Activated CD4-positive, alpha-beta T cell treated with anti-CD3 and anti-CD28 coated beads, Interleukin-2, amount 50 U/mL, for 48 hours (primary cell): ENCODE measurements at places on chromosomes 6 and 20.

DNA sequence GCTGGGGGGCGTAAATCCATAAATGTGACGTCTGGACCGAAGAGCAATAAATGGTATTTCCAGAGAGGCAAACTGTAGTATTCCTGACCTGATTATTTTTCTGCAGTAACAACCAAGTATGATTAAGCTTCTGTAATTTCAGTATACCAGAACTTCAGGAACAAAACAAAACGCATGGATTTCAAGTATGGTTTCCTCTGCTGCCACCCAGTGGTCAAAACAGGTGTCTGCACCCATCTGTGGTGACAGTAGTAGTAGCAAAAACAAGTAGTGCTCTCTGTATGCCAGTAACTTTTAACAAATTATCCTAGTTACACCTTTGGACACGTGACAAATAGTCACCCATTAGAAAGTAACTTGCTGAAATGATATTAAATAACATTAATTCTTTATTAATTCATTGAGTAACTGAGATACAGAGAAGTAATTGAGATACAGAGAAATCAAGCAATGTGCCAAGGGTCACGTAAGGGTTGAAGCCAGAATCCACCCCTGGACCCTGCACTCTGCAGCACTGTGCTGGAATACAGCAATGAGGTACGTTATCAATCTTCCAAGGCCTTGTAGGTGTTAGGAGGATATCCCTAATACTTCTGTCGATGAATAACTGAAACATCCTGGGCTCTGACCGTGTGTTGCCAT, 7.9 kb downstream of the CALHM4 start:
- peak; percentile 77 for DNase-seq

DNA sequence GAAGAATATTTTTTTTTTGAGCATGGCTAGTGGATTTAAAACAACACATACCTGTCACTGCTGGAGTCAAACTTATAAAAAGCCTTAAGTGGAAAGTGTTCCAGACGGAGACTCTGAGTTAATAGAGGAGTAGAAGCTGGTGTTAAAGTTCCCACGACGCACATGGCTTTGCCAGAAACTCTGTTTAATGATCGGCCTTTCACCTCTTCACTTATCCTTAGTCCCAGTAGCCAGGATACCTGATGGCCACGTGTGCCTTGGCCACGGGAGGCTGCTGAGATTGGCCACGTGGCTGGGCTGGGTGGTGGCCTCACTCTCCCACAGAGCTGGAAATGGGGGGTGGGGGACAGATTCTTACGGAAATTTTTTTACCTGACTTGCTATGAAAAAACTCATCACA, 333.1 kb downstream of the ZFAND3 start:
- no peak for DNase-seq

DNA sequence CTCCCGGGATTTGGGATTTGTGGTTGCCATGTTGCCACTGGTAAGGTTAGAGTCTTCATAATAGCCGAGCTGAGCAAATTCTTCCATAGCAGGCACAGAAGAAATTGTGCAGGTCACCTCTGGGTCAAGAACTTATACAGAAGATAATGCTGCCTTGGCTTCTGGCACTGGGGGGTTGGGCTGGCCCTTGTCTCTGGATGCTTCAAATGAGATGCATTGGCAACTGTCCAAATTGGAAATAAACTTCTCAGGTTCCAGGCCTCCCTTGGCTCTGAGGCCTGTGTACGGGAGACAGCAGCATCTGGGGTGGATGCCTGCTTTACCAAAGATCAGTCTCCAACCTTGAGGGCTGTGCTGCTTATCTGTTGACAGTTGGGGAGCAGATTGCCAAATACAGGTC, 26.2 kb downstream of the MYO6 start:
- DNase-seq: no peak

DNA sequence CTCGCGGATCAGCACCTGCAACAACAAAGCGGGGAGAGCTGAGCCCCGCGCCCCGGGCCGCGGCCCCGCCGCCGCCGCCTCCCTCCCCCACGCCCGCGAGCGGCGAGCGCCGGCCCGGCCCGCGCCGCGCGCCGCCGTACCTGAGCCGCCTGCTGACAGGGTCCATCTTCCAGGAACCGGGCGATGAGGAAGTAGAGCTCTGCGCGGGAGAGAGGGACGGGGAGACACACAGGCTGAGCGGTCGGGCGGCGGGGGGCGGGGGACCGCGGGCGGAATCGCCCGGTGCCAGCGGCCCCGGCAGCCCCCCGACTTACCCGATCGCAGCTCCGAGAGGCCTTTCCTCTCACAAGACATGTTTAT, 359 bp downstream of the PHIP start:
- peak; percentile 52 for DNase-seq

- DNase-seq: no peak
Measured at GRCh38 chr20:20233041-20233514, 134.8 kb upstream of the INSM1 start.

DNA sequence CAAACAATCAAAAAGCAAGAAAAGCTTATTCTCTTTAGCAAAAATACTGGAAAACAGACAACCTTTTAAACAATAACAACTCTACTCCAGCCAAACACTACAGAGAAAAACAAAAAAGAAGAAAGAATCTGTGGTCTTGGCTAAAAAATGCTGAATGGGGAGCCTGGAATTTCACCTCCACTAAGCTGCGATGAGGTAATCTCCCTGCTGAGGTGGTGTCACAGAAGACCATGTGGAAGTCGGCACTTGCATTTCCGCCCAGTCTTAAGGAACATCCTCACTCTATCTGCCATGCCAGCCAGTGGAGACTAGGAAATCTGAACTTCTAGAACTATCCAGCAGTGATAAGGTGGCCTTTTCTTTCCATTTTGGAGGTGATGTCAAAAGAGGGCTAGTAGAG, 1026.8 kb upstream of the EPHA7 start:
- no peak for DNase-seq

DNA sequence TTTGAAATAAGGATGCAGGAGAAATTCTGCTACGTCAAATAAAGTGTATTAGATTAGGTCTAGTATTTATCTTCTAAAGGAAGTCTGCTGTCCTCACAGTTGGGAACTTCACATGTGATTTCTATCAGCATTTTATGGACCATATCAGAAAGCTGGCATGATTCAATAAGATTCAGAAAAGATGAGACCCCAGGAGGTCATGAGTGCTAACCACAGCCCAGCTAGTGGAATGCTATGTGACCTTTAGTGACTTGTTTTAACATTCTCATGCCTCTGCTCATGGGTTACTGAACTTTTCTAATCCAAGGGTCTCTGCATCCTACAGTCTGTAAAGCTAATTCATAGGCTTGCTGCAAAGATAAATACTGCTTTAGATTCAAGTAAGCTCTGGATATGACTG, 150.1 kb downstream of the GMPR start:
- DNase-seq: no peak

DNA sequence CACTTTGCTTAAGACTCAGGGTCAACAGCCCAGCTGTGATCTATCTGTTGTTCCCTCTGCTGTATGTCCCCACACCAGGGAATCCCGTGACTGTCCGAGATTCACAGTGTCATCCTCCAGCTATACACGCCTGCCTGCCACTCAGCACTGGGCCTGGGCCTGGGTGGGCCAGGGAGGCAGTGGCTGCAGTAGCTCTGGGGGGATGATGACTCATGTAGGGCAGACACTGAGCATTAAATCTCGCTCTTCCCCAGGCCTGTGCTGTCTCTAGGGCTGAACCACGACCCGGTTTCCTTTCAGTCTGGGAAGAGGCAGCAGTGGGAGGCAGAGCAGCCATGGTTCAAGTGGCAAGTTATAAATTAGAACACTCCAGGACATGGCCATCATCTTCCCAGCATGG, 173.9 kb downstream of the LRFN2 start:
- DNase-seq: no peak

GRCh38 chr20:3733119-3733995, 872 bp downstream of the HSPA12B start:
- DNase-seq: no peak

GRCh38 chr20:37331060-37331857, 14.7 kb upstream of the SRC start:
- no peak for DNase-seq

DNA sequence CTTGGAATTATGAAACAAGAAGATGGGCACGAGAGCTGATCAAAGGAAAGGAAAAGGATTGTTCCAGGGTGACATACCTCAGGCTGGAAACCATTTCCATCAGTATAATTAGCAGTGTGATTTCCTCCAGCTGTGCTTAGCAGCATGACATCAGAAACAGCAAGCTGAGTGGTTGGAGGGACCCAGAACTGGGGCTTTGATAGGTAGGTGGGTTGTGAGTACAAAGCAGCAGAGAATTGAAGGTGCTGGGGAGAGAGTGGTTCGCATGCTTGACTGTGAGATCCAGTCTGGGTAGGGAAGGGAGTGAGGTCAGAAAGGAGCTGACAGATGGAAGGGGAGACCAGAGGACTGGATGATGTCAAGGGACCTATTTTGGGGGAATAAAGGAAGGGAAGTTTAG, 90.4 kb downstream of the CD164 start:
- DNase-seq: no peak

GRCh38 chr6:30741789-30742315, 635 bp downstream of the FLOT1 start:
- DNase-seq: no peak

GRCh38 chr6:145765449-145765848, 30.1 kb upstream of the EPM2A start:
- DNase-seq: no peak

DNA sequence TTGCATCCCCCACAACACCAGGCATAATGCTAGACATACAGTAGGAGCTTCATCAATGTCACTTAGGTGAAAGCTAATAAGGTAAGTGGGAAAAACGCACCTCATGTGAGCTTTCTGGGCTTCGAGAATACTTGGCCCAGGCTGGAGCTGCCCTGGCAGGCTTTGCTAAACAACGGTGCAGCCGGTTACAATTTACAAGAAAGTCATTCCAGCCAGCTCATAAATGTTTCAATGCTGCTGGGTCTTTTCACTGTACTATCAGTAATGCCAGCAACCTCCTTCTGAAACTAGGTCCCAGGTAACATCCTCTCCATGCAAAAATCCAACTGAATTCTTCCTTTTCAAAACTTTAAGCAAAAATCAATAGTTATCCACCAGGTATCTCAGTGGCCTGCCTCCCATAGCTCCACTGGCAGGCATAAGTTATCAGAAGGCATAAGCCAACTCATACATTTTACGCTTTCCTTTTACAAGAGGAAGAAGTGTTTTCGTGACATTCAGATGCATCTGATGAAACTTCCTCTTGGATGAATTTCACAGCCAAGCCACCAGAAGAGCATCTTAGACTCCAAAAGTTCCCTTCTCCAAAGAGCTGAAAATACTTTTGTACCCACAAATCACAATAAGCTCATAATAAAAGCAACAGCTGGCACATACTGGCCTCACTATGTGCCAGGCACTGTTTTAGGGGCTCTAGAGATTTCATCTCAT, 56.3 kb downstream of the RTN4IP1 start:
- DNase-seq: no peak

- DNase-seq: no peak
Measured at GRCh38 chr6:89506716-89507617, 74.0 kb downstream of the ANKRD6 start.

DNA sequence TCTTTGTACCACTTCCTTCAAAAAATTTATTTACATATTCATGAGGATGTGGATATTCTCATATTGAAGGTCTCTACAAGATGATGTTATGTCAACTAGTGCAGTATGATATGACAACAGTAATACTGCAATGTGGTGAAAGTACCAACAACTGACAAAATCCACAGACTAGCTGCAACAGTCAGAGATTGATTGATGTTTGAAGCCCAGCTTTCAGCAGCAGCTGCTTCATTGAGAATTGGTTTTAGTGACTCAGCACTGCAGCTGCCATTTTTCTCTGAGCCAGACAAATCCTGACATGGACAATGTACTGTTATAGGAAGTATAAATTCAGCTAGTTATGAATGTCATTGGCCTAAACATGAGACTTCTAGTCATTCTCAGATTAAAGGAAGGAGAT, 53.8 kb downstream of the PKIB start:
- no peak for DNase-seq

DNA sequence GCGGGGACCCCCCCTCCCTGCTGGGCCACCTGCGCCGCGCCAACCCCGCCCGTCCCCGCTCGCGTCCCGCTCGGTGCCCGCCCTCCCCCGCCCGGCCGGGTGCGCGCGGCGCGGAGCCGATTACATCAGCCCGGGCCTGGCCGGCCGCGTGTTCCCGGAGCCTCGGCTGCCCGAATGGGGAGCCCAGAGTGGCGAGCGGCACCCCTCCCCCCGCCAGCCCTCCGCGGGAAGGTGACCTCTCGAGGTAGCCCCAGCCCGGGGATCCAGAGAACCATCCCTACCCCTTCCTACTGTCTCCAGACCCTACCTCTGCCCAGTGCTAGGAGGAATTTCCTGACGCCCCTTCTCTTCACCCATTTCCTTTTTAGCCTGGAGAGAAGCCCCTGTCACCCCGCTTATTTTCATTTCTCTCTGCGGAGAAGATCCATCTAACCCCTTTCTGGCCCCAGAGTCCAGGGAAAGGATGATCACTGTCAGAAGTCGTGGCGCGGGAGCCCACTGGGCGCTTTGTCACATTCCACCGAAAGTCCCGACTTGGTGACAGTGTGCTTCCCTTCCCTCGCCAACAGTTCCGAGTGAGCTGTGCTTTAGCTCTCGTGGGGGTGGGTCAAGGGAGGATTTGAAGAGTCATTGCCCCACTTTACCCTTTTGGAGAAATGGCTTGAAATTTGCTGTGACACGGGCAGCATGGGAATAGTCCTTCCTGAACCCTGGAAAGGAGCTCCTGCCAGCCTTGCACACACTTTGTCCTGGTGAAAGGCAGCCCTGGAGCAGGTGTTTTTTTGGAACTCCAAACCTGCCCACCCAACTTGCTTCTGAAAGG, 2.1 kb downstream of the VEGFA start:
- DNase-seq: peak; percentile 75

DNA sequence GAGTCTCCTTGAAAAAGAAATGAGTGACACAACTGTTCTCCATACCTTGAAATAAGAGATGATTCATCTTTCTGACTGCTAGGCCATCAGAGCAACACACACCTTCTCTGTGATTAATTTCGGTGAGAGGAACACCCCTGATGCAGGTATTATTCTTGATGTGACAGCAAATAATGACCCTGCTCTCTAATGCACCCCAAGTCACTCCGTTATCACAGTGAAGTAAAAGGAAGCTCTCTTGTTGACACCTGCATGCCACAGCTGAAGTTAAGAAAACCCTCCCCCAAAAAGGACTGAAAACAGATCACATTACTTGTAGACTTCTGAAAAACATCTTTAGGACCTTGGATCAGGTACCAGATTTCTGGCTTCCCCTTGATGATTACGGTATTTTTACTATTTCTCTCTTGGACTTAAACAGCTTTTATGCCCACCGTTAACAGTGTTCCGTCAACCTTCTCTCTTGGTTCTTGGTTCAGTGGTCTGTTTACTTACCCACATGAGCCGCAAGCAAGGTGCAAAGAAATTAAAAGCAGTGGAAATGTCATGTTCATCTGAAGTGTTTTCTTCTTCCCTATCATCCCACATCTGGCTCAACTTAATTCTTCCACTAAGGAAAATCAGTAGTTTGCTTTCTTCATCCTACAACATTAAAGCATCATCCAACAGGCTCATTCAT, 249.7 kb downstream of the GMPR start:
- DNase-seq: no peak

DNA sequence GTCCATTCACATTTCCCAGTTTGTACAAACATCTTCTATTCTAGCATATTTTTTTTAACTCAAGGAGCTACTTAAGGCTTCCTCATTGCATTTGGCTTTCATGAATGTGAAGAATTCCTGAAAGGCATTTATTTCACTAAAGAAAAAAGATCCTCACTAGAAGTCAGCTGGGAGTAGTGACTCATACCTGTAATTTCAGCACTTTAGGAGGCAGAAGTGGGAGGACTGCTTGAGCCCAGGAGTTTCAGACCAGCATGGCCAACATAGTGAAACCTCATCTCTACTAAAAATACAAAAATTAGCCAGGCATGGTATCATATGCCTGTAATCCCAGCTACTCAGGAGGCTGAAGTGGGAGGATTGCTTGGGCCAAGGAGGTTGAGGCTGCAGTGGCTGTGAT, 30.9 kb upstream of the XRN2 start:
- no peak for DNase-seq

- DNase-seq: no peak
Measured at GRCh38 chr6:136586295-136586694, 36.1 kb upstream of the MAP7 start.
